GM20000 (cell line): ENCODE measurements at places on chromosomes 12 and 14.

DNA sequence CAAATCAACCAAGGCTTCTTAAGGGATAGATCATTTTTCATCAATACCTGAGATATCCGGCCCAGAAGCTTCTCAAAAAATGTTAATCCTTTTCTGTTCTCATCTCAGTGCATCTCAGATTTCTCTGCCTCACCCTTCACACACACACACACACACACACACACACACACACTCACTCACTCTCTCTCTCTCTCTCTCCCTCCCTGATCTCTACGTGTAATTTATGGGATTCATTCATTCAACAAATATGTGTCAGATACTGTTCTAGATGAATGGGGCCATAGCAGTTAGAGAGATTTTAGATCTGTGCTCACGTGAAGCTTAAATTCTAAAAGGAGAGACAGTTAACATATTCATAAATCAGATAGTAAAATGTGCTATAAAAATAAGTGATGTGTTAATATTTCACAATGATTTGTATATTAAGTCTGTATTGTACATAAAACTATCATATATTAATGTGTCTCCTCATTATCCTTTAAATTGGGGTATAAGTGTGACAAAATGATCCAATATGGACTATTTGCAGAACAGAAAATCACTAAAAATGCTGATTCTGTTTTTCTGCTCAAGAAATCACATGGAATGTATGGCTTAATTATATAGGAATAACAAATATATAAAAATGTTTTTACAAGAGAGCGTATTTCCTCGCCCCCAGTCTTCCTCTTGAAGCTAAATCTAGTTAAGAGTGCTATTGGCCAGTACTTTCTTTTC, 7.3 kb upstream of the FRMD6 start:
- DNase-seq = no peak

DNA sequence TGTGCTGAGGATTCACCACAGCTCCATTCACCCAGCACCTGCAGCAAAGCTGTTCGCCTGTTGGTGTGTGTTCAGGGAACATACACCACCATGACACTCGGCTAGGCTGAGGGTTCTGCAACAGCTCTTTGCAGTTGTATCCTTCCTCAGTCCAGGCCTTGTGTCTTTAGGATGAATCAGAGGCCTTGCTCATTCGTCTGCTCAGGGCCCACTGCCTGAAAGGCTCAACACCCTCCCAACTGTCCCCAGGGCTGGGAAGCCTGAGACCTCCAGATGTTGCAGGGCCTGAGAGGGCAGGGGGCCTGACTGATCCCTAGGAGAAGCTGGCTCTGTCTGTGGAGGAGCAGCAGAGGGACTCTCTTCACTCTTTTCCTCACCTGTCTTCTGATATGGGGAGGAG, 11.2 kb downstream of the ZDHHC22 start:
- DNase-seq = no peak

GRCh38 chr14:55451398-55451797, 11.0 kb upstream of the TBPL2 start:
- DNase-seq = no peak

DNA sequence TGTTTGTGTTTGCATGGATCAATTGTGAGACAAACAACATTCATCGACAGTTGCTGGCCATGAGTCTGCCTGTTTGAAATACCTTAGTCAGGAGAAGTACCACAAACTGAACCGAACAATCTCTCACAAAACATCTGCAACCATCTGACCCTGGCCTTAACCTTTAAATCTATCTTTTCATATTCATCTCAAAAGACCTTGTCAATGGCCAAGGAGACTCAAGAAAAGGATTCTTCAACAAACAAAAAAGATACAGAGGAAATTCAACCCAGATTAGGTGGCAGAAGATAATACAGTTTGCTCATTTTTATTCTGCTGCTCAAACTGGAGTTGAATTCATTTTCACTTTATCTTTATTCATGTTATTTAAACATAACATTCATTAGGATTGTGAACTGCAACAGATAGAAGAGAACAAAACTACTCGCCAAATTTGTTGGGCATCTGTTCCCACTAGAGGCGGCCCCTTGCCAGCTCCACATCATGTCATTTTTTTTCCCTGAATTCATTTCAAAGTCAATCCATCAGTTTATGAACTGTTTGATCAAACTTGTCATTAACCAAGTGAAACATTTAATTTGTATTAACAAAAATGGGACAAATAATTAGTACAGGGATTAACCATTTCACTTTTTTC, 152.3 kb upstream of the OTX2 start:
- DNase-seq = no peak
